ENCODE measurements at places on chromosomes 3 and 15. TPM values are rescaled to one million over a fixed set of nuclear protein-coding genes. Genes with fewer than 3 reads are reported as not detected.

- no peaks in the 10 kb centered on the region for H3K36me3 ChIP-seq
- no peaks in the 10 kb centered on the region for H3K27me3 ChIP-seq
- DNase-seq: no peak
- H3K4me1 ChIP-seq: peaks cover 2% of the 10 kb centered on the region
- H3K27ac ChIP-seq: no peak overlapping the region
These were observed 221.2 kb upstream of the ALCAM start for GRCh38 chr3:105145511-105145910.

The ZCWPW2 gene
- 2.7 TPM for total RNA-seq

The GUCA1C gene
- total RNA-seq: not detected

The BTLA gene
- 0.35 TPM for total RNA-seq

- H3K27me3 ChIP-seq: no peaks in the 10 kb centered on the region
- H3K27ac ChIP-seq: no peak overlapping the region
- no peak overlapping the region for H3K4me3 ChIP-seq
- DNase-seq: no peak
These were observed 79.3 kb upstream of the RBMS3 start for GRCh38 chr3:29201604-29202003.

Measured in thoracic aorta (tissue), 2 donors.